ENCODE measurements at places on chromosomes 3 and 15.

GRCh38 chr15:63870487-63871209 lies 36.9 kb upstream of the HERC1 start:
- DNase-seq: no peak

GRCh38 chr3:107250221-107250620 lies 127.0 kb upstream of the CCDC54 start:
- no peak for DNase-seq

DNA sequence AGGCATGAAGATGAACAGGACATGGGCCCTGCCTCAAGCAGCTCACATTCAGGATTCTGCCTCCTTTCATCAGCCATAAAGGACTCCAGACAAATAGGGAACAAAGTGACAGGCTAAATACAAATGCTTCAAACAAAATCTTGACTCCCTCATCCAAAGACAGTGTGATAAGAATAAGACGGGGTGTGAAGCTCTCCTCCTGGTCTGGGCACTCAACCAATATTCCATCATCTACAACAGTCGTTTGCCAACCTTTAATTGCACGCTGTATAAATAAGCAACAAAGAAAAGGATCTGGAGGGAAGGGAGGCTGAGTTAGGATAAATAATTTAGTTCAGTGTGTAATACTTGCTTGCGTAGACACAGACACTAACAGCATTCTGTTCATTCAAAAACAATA lies 5.4 kb downstream of the CCDC54 start:
- no peak for DNase-seq

GRCh38 chr3:115562636-115563267 lies 60.6 kb upstream of the GAP43 start:
- no peak for DNase-seq

GRCh38 chr3:29827756-29828155 lies 546.9 kb downstream of the RBMS3 start:
- no peak for DNase-seq

- no peak for DNase-seq
Measured at GRCh38 chr3:159637883-159638542, 350.6 kb upstream of the IL12A start.

Measured in activated CD4-positive, alpha-beta T cell treated with anti-CD3 and anti-CD28 coated beads for 1 hour (primary cell).